ENCODE measurements at places on chromosomes 7 and 10. TPM values are rescaled to one million over a fixed set of nuclear protein-coding genes. Genes with fewer than 3 reads are reported as not detected.
A peak's percentile ranks its signal among the peaks of the same experiment; 100 is the strongest.

GRCh38 chr7:129612112-129613015, 844 bp downstream of the NRF1 start:
- DNase-seq, result no peak
- peak overlapping the region; percentile 98 for H3K4me3 ChIP-seq
- H3K4me1 ChIP-seq, result peaks cover 39% of the 10 kb centered on the region
- H3K27me3 ChIP-seq, result no peaks in the 10 kb centered on the region
- H3K27ac ChIP-seq, result peak overlapping the region; percentile 94

Gene IQUB
- not detected for total RNA-seq

- no peak overlapping the region for H3K4me3 ChIP-seq
- H3K36me3 ChIP-seq, result no peaks in the 10 kb centered on the region
- no peak overlapping the region for H3K27ac ChIP-seq
- no peaks in the 10 kb centered on the region for H3K4me1 ChIP-seq
These were observed 24.0 kb upstream of the ACTR3B start for GRCh38 chr7:152735443-152736004.

Gene NPFFR1
- total RNA-seq, result 0.03 TPM

DNA sequence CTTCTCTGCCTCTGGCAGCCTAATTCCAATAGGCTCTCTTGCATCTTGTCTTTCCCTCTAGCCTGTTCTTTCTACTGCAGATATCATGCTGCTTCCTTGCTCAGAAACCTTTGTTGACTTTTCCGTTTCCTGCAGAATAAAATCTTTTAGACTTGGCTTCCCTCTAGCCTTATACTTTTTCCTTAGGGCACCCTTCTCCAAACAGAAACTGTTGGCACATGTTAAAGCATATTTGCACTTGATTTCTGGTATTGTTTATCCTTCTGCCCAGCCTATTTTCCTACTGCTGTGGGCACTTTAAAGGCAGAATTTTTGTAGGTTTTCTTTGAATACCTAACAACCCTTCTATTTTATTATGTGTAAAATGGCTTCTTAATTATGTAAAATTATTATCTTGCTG, 4.6 kb downstream of the GNAI1 start:
- no peak for DNase-seq
- peaks cover 53% of the 10 kb centered on the region for H3K27me3 ChIP-seq
- H3K4me3 ChIP-seq, result no peak overlapping the region
- peaks cover 5% of the 10 kb centered on the region for H3K4me1 ChIP-seq
- no peak overlapping the region for H3K27ac ChIP-seq
- H3K36me3 ChIP-seq, result no peaks in the 10 kb centered on the region

- H3K36me3 ChIP-seq, result no peaks in the 10 kb centered on the region
- H3K27ac ChIP-seq, result no peak overlapping the region
- H3K27me3 ChIP-seq, result peaks cover 3% of the 10 kb centered on the region
- no peaks in the 10 kb centered on the region for H3K4me1 ChIP-seq
- no peak overlapping the region for H3K4me3 ChIP-seq
- DNase-seq, result no peak
These were observed 70.4 kb downstream of the AKR1B1 start for GRCh38 chr7:134388336-134389019.

Gene MMD2
- total RNA-seq, result not detected

- H3K36me3 ChIP-seq, result peaks cover 20% of the 10 kb centered on the region
- no peaks in the 10 kb centered on the region for H3K4me1 ChIP-seq
- H3K27me3 ChIP-seq, result no peaks in the 10 kb centered on the region
- no peak for DNase-seq
- no peak overlapping the region for H3K4me3 ChIP-seq
These were observed 123.7 kb downstream of the LCOR start for GRCh38 chr10:96955794-96956193.

Gene CPA2
- not detected for total RNA-seq

Gene SMURF1
- 15.1 TPM for total RNA-seq

Gene LIPN
- not detected for total RNA-seq

Measured in activated naive CD8-positive, alpha-beta T cell treated with anti-CD3 and anti-CD28 coated beads, Interleukin-2, amount 10 ng/mL, durations not matched to agents 7 days and 5 days (primary cell).